Astrocyte (in vitro differentiated cells and primary cell): ENCODE measurements at places on chromosomes 11 and 22. TPM values are rescaled to one million over a fixed set of nuclear protein-coding genes. Genes with fewer than 3 reads are reported as not detected.

CD6 gene
- total RNA-seq: 0.39 and 0.58 TPM in 2 replicates

PLCB3 gene
- 48.7 and 50.9 TPM in 2 replicates for total RNA-seq

APOL5 gene
- not detected in 2 replicates for total RNA-seq

CPT1B gene
- total RNA-seq: 26.0 and 32.7 TPM in 2 replicates

MFRP gene
- not detected in 2 replicates for total RNA-seq

- DNase-seq: no peak
- no peak overlapping the region for H3K4me3 ChIP-seq
- peaks cover 2% of the 10 kb centered on the region for H3K27me3 ChIP-seq
These were observed 66.9 kb downstream of the KCNQ1 start for GRCh38 chr11:2511421-2512369.

GRCh38 chr11:79418241-79418640 lies 22.6 kb downstream of the TENM4 start:
- no peak overlapping the region for H3K4me3 ChIP-seq
- no peak overlapping the region for H3K27ac ChIP-seq
- H3K4me1 ChIP-seq: peaks cover 45% of the 10 kb centered on the region
- H3K36me3 ChIP-seq: no peaks in the 10 kb centered on the region
- no peaks in the 10 kb centered on the region for H3K27me3 ChIP-seq
- no peak for DNase-seq

DNA sequence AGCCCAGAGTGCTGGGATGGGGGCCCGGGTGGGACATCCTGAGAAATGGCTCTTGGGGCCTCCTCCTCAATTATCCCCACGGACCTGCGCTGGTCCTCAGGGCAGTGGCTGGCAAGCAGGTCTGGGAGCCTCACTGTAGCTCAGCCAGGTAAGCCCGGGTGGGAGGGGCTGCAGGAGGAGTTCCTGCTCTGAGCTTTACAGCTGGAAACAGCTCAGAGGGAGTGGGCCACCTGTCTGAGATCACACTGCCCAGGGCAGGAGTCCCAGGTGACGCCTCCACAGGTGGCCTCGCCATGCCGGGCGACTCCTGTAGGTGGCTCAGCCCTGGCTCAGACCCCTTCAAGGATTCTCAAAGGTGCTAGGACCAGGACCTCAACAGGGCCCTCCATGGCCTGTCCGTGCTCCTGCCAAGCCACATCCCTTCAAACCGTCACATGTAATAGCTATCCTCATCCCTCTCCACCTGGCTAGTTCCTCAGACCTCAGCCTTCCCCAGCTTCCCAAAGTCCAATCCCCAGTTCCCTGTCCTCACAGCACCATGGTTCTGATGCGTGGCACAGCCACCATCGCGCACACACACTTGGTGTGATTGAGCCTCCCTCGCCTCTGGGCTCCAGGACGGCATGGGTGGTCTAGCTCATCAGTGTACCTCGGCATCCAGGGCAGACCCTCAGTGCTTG lies 3.6 kb upstream of the TSSK2 start:
- no peak overlapping the region for H3K4me3 ChIP-seq
- H3K27ac ChIP-seq: no peak overlapping the region
- H3K4me1 ChIP-seq: no peaks in the 10 kb centered on the region
- no peak for DNase-seq
- H3K27me3 ChIP-seq: no peaks in the 10 kb centered on the region

GRCh38 chr11:63505857-63506528 lies at the start of gene LGALS12:
LGALS12 (plus strand) TSS chr11:63506084; CDS start chr11:63506459, 375 bp downstream.
- peaks cover 9% of the 10 kb centered on the region for H3K4me1 ChIP-seq
- DNase-seq: peak; percentile 40
- H3K27ac ChIP-seq: no peak within 1 kb of the TSS
- no peak within 1 kb of the TSS for H3K4me3 ChIP-seq

DNA sequence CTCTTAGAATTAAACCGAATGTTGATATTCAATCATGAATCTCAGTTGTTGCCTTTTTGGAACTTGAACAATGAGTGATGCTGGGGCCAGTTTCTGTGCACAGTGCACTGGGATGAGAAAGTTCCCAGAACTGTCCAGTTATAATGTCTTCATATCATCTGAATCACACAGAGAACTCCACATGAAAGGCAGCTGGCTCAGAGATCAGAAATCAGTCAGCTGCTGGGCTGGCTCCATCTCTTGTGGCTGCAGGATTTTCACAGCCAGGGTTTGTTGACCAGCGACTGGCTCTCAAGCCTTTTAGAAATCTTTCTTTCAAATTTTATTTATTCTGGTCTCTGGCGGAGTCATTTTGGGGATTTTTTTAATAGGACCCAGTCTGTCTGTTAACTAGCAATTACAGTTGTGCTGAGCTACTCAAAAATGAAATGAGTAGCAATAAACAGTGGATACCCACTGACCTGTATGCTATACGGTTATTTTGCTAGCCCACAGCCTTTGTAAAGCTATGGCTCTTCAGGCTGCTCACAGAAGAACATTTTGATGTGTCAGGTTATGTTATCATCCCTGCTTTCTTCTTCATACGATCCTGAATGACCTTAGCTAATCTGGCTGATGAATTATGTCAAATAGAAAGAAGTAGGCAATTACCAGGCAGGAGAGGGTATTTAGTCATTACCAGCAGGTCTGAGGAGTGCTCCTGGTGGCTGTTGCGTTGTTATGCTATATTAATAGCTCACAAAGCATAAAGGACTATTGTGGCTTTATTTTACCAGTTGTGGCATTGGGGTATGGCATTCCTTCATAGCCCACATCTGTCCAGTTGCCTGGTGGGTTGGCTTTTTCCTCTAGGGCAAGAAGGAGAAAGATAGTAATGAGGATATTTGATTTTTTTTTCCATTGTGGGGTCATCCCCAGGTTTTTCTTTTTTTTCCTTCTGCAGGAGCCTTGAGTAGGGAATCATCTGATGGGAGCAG lies 3.6 kb downstream of the FAT3 start:
- H3K36me3 ChIP-seq: no peaks in the 10 kb centered on the region
- peaks cover 18% of the 10 kb centered on the region for H3K4me1 ChIP-seq
- no peak overlapping the region for H3K4me3 ChIP-seq
- peak; percentile 20 for DNase-seq
- H3K27me3 ChIP-seq: peaks cover 10% of the 10 kb centered on the region

DNA sequence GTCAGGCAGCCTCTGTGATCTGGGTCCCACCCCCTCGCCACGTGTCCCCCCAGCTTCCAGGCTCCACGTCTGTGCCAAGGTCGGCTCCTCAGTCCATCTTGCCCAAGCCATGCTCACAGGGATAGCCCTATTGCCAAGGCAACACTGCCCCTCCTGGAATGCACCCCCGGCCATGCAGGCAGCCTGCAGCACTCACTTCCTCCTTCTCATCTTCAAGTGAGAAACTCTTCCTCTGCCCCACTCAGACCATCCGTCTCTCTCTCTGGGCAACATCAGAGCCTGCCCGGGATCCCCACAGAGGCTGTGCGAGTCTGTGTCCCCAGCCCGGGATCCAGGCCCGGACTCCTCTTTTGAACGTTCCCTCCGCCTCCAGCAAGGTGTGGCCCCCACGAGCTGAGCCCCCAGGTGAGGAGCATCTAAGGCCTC lies 852.3 kb downstream of the BRD1 start:
- H3K36me3 ChIP-seq: no peaks in the 10 kb centered on the region
- no peak overlapping the region for H3K27ac ChIP-seq
- no peak for DNase-seq
- H3K27me3 ChIP-seq: no peaks in the 10 kb centered on the region
- no peak overlapping the region for H3K4me3 ChIP-seq
- H3K4me1 ChIP-seq: no peaks in the 10 kb centered on the region

DNA sequence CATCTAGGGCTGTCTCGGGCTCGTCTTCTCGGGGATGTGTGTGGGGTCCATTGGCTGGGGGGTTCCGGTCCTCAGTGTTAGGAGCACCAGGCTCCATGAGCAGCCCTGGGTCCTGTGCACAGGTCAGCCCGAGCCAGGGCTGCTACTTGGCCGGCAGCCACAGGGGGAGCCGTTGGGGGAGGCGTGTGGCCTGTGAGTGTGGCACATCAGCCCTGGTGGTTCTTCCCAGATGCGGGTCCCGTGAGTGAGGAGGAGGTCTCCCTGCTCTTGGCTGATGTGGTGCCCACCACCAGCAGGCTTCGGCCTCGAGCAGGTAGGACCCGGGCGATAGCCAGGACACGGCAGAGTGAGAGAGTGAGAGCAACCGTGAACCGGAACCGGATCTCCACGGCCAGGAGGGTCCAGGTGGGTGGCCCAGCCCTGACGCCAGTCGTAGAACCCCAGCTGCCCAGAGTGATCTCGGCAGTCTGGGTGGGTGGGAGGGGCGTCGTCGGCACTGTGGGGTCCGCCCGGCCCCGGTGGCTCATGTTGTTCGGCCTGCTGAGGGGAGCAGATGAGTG lies 18.5 kb downstream of the IRF7 start:
- no peak overlapping the region for H3K27ac ChIP-seq
- H3K27me3 ChIP-seq: no peaks in the 10 kb centered on the region
- H3K4me3 ChIP-seq: no peak overlapping the region
- no peaks in the 10 kb centered on the region for H3K4me1 ChIP-seq
- no peak for DNase-seq
- peaks cover 35% of the 10 kb centered on the region for H3K36me3 ChIP-seq

DNA sequence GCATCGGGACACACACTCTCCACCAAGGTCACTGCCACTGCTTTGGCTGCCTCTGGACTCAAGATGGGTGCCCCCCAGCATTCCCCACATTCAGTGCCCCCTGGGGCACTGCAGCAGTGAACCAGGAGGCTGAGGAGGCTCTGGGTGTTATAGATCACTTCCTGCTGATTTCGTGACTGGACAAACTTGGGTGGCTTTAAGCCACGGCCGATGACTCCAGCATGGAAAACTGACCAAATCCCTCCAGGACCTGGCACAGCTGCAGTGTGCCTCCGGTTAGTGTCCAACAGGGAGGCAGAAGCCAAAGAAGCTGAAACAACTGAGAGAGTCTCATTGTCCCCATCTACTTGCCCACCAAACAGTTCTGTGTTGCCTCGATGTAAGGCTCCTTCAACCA lies 1.2 kb upstream of the GANAB start:
- peaks cover 10% of the 10 kb centered on the region for H3K4me1 ChIP-seq
- no peak overlapping the region for H3K27ac ChIP-seq
- no peak overlapping the region for H3K4me3 ChIP-seq
- H3K36me3 ChIP-seq: peaks cover 19% of the 10 kb centered on the region

DNA sequence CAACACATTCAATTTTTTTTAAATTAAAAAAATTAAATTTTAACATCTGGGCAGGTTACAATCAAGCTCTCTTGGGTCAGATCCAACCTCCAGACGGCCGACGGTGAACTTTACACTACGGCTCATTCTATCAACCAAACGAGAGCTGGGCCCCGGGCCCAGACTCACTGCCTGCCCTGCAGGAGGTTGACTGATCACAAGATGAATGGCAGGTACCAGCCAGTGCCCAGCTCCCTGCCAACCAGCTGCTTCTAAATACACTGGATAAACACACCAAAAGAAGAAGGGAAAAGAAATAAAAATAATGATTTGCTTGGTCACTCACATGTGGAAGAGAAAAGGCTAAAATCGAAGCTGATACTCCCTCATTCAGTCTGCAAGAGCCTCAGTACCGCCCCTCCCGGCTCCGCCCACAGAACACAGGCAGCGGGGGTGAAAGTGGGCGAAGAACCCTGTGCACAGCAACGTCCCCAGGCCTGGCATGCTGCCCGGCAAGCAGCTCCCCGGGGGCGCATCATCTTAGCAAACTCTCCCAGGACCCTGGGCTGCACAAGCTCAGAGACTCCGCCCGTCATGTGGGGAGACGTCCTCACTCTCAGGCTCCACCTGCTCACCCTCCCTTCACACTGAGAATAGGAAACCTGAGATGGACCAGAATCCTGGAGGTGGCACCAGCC lies 303.4 kb downstream of the SHANK2 start:
- DNase-seq: no peak
- no peak overlapping the region for H3K4me3 ChIP-seq
- H3K27ac ChIP-seq: no peak overlapping the region
- H3K27me3 ChIP-seq: no peaks in the 10 kb centered on the region
- no peaks in the 10 kb centered on the region for H3K4me1 ChIP-seq

DNA sequence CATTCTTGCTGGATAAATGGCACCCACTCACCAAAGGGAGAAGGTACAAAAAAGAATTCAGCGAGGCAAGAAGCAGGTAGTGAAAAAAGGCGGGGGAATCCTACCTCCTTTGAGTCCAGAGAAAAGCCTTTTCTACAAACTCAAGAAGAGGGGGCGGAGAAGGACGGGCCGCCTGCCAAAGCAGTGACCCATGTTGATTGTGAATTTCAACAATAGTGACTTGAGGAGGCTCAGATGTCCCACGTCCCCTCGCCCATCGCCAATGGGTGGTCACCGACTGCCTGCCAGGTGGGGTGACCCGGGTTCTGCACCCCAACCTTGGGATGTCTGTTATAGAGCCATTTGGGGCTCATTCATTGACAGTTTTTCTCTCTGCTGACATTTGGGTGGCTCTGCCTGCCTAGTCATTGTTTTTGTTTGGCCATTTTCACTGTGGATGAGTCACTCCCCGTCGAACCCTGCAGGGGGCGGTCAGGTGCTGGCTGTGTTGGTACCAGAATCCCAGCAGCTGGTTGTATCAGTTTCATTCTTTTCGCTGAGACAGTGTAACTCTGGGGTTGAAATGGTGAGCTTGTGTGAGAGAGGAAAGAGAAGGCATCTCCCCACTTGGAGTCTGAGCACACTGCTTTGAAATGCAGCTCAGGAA lies 163.4 kb upstream of the NCAM1 start:
- no peak overlapping the region for H3K4me3 ChIP-seq
- H3K4me1 ChIP-seq: peaks cover 8% of the 10 kb centered on the region
- no peaks in the 10 kb centered on the region for H3K27me3 ChIP-seq
- no peak for DNase-seq
- H3K36me3 ChIP-seq: no peaks in the 10 kb centered on the region

- H3K27ac ChIP-seq: no peak overlapping the region
- no peaks in the 10 kb centered on the region for H3K4me1 ChIP-seq
- DNase-seq: no peak
- peaks cover 18% of the 10 kb centered on the region for H3K27me3 ChIP-seq
These were observed 19.9 kb upstream of the SYT13 start for GRCh38 chr11:45305874-45306623.

- H3K4me1 ChIP-seq: peaks cover 31% of the 10 kb centered on the region
- no peak overlapping the region for H3K27ac ChIP-seq
- H3K27me3 ChIP-seq: no peaks in the 10 kb centered on the region
- no peak for DNase-seq
- H3K4me3 ChIP-seq: no peak overlapping the region
- H3K36me3 ChIP-seq: peaks cover 4% of the 10 kb centered on the region
These were observed 205.4 kb downstream of the DBX1 start for GRCh38 chr11:19954899-19955298.
